ENCODE measurements at places on chromosomes 12 and 14.

- no peak for DNase-seq
Observed at GRCh38 chr12:108641446-108642268, 8.0 kb upstream of the SELPLG start.

DNA sequence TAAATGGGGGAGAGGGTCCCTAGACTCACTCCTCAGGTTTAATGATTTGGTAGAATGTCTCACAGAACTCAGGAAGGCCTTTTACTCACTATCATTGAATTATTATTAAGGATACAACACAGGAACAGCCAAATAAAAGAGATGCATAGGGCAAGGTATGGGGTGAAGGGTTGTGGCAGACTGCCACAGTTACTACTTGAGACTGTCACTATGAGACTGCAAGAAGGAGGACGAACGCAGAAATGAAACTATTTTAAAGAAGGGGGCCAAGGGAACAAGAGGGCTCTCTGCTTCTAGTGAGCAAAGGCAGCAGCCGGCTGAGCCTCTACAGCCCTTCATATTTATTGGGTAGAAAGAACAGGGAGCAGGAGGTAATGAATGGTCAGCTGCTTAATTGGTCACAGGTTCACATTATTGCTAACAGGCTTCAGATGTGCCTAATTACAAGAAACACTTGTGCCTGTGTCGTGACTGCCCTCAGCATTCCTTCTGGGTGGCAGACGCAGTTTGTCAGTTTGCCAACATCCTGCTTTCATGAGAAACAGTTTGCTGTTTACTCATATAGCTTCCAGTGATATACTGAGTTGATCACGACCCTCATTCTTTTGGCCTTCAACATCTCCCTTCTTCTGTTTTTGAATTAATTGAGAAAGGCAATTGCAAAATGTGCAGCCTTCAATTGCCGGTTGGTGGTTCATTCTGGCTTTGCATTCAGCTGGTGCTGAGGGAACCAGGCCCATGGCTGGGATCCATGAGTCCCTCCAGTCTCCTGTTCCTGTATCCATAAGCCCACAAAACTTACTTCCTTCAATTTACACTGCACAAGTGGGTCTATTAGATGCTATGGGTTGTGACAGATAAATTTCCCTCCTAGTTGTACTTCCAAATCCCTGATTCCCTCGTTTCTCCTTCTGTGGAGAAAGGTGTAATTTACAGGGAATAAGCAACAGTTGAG is 82.8 kb upstream of the PLEKHG7 start:
- no peak for DNase-seq

DNA sequence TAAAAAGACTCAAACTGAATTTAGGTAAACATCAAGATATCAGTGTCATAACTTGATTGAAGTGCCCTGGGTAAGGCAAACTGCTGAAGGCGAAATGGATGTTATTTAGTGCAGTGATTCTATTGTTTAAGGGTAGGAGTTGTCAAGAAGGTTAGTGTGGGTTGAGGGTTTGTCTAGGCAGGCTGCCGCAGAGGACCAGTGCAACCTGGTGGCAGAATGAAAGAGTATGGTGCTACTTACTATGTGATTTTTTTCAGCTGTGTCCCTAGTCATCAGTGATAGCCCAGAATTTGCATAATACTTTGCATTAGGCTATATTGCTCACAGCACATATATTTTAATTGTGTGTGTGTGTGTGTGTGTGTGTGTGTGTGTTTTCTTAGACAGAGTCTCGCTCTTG is 1127.0 kb downstream of the GALC start:
- no peak for DNase-seq

DNA sequence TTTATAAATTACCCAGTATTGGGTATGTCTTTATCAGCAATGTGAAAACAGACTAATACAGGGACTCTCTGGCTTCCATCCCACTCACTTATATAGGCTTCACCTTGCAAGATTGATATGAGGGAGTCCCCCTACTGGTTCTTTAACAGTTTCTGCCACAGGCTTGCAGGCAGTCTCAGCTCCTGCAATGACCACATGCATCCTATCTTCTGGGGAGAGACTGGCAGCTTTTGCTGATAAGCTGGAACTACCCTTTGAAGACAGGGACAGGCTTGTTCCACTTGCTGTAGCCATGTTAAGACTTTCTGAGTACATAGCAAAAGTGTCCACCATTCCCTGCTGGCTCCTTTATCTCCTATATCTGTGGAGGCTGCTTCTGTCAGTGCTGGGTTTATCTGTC is 531.7 kb upstream of the FLRT2 start:
- DNase-seq: no peak

GRCh38 chr12:18139254-18139653 is 49.3 kb upstream of the RERGL start:
- DNase-seq: no peak

DNA sequence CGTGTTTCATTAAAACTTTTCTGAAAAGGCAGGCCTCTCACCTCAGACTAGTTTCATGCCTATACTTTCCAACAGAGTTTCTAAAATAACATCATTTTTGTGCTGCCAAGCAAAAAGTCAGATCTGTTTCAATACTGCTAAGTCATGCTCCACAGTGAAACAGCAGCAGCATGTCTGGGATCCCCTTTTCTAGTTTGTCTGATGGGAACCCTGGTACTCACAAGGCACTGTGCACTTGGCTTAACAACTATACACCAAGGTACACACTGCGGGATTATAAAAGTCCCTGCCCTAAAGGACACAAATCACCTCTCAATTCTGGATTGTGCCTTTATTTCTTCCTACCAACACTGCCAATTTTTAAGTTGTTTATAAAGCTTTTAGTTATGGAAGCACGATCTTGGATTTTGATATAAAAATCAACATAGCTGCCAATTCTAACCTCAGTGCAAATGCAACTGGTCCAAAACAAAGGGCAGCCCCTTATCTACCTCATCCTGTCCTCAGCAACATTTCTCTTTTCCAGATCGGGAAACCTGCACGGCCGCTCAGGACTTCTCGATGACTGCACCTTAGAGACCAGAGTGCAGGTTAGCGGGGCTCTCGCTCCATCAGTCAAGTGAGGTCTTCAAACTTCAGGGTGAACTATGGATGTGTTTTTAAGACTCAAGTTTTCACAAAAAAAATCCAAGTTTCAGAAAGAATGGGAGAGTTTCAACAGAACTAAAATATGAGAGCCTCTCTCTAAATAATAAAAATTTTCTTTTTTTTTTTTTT is 1.7 kb upstream of the EIF5 start:
- DNase-seq: no peak

DNA sequence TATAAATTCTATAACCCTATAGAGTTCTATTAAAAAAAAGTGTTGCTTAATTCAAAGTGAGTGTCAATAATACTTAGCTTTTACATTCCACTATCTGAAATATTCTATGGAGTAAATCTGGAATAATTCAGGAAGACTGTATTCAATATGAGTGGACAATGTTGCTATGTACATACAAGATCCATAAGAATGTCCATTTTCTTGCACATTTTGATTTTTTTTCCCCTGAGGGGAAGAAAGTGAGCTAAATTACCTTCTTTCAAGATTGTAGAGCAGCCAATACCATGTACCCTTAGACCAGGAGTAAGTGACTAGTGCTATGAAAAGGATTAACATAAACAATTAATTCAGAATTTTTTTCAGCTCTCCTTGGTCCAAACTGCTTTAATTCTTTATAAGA is 25.4 kb downstream of the EXOC5 start:
- no peak for DNase-seq

- DNase-seq: no peak
Observed at GRCh38 chr12:9969673-9970072, 1.5 kb upstream of the CLEC12A start.

DNA sequence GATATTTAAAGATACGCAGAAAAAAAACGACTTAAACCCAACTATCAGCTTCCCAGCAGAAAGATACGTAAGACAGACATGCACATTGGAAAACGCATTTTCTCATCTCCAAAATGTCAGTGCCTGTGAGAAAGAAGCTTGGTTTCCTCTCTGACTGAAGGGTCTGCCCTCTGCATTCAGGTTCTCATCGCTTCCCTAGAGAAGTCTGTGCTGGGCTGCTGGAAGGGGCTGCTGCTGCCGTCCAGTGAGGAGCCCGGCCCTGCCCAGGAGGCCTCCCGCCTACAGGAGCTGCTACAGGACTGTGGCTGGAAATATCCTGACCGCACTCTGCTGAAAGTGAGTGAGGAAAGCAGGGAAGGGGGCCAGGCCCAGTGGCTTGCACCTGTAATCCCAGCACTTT is 4.7 kb upstream of the PFDN5 start:
- no peak for DNase-seq

- no peak for DNase-seq
Observed at GRCh38 chr12:28242496-28243309, 52.4 kb downstream of the CCDC91 start.

DNA sequence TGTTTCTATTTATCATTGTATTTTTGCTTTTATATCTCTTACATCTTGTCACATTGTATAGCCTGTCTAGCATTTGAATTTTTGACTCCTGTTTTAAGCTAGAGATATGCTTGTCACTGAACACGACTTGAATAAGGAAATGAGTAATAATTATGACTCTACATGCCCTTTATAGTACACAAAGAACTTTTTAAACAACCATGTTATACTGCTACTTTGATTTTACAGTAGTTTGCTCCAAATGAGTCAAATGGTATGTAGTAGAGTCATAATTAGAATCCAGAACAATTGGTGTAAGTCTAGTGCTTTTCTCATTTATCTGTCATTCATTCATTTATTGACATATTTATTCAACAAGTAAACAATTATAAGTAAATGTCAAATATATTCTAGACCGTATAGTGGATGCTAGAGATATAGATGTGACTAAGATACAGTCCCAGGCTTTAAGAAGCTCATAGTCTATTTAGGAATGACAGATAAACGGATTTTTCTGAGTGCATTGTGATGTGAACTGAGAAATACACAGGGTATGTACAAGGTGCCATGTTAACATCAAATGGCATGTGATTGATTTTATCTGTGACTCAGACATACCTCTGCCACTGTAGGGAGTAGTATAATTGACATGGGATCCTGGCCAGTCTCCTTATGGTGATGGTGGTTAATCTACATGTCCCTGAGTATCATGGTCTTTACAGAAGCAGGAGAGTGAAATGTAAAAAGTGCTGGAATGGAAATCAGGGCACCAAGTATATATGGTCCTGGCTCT is 799.7 kb downstream of the DIO2 start:
- no peak for DNase-seq

DNA sequence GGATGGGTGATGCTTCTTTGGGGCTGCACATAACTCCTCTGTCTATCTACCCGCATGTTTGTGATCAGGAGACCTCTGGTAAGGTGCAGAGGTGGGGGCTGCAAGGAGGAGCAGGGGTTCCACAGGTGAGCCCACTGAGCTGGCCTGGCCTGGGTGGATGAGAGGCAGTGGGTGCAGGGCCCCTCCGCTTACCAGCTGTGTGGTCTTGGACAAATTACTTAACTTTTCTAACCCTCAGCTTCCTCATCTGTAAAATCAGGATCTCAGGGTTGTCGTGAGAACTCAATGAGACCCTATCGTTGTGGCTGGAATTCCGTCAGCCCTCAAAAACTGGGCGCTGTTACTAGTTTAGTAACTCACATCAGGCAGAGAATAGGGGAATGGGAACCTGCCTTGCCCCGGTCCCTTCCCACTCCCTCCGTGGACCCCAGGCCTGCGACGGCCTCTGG is 7.5 kb downstream of the PTPN6 start:
- no peak for DNase-seq

- no peak for DNase-seq
Observed at GRCh38 chr12:94831081-94831751, 172.3 kb downstream of the NDUFA12 start.

- DNase-seq: no peak
Observed at GRCh38 chr12:92444763-92445162, 258.0 kb upstream of the PLEKHG7 start.

DNA sequence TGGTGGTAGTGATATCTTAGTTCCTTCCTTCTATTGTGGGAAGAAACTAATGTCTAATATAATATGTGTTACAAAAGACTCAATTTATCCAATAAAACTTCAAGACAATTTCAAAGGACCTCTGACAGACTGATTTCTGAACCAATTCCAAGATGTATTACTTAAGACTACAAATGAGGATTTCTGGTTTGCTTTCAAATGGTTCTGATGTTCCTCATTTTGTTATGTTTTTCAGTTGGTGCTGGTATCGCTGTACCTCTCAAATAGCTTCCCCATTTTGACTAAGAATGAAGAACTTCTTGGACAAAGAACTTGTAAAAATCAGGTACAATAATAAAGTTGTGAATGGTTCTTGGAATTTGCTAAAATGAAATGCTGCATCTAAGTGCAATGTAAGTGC is 19.4 kb upstream of the MBIP start:
- DNase-seq: no peak

GRCh38 chr12:124213666-124214347 is 81.1 kb upstream of the RFLNA start:
- no peak for DNase-seq

DNA sequence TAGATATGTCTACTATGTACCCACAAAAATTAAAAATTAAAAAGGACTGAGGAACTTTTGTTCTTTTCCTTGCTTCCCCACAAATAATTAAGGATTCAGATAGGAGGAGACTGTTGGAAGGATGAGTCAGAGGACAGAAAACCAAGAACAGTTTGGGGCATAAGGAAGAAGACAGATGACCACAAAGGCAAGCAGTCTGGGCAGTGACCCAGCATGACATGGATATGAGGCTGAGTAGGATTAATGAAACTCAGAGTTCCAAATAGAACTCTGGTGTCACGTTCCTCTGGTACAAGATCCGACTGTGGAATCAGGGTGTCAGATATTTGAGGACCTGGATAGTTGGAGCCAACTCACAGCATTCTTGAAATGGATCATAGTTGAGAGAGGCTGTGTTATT is 89.3 kb upstream of the SLC38A4 start:
- DNase-seq: no peak

All from T-helper 2 cell treated with Interferon-gamma antibody and Interleukin-4, amounts not matched to agents 5 μg/mL and 100 μg/mL, for 36 hours (primary cell).